Non-pigmented ciliary epithelial cell (primary cell): ENCODE measurements at places on chromosomes 13 and 19.
A peak's percentile ranks its signal among the peaks of the same experiment; 100 is the strongest.

GRCh38 chr13:92836171-92836570 lies 390.4 kb upstream of the GPC6 start:
- no peak for DNase-seq

- no peak for DNase-seq
Observed at GRCh38 chr19:16153582-16154336, 10.3 kb downstream of the HSH2D start.

DNA sequence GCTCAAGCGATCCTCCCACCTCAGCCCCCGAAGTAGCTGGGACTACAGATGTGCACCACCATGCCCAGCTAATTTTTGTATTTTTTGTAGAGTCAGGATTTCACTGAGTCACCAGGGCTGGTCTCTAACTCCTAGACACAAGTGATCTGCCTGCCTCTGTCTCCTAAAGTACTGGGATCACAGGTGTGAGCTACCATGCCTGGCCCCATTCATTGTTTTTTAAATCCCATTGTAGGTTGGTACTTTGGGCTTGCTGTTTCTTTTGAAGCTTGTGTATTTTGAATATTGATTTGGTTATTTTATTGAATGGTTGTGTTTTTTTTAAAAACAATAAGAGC lies 26.7 kb downstream of the ZMYM2 start:
- DNase-seq = no peak

DNA sequence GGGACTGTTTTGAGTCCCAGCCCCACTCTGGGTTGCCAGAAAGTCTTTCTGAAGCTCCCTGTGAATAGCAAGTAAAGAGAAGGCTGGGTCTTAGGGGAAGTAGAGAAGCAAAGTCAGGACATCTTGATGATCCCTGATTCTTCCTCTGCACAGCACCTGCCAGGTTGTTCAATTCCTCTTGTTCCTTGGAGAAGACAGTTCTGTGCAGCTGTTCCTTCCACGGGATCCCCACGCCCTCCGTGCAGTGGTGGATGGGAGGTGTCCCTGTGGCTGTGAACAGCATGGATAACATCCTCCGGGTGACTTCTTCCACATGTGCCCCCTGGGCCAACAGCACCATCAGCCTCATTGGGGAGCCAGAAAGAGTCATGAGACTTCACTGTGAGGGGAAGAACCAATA lies 29.1 kb upstream of the IGLON5 start:
- DNase-seq = no peak

GRCh38 chr13:59478908-59479307 lies 684.8 kb downstream of the DIAPH3 start:
- no peak for DNase-seq

DNA sequence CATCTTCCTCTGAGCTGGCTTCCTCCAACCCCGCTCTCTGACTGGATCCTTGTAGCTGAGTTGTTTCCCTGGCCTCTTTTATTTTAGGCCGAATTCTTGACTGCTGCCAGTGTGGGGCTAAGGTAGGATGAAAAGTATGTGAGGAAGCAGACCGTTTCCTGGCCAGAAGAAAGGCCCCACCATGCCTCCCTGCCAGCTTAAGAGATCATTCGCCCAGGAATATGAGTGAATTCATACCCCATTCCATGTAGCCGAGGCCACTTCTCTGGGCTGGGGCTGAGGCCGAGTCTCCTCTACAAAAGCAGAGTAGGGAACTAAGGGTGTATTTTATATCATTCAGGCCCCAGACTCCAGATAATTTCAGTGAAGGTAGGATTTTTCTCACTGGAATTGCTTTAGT lies 32.3 kb downstream of the NFIX start:
- DNase-seq = no peak

DNA sequence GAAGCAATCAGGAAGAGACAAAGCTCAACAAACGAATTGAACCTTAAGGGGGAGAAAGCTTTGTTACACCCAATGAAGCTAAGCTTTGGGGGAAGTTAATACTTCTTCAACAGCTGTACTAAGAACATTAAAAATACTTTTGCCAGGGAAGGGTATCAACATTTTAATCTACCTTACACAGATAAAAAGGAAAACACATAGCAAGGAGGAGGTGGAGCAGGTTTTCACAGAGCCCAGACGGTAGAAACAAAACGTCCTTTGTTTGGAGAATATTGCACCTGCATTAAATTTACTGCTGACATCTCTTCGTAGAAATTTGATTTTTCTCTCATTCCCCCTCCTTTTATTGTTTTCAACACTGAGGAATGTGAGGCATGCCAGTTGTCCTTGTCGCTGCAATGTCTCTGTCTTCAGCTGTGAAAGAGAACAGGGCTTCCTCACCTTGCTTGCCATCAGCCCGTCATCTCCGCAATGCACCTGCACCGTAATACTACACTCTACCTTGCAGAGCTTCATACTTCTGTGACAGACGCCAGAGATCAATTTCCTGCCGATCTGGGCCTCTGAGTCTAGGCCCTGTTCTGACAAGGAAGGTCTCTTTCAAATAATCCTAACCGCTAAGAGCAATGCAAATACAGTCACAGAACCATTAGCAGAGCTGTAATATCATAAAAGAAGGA lies 270.8 kb downstream of the SPRY2 start:
- DNase-seq = no peak

GRCh38 chr13:112918266-112918665 lies 50.7 kb upstream of the MCF2L start:
- DNase-seq = no peak

GRCh38 chr13:99610702-99611289 lies 109.5 kb downstream of the TM9SF2 start:
- no peak for DNase-seq

GRCh38 chr19:15178629-15179308 lies 22.0 kb downstream of the NOTCH3 start:
- DNase-seq = no peak

GRCh38 chr13:100527644-100528043 lies 60.9 kb downstream of the GGACT start:
- DNase-seq = no peak

- no peak for DNase-seq
Observed at GRCh38 chr13:49436890-49437289, 7.0 kb downstream of the CAB39L start.

DNA sequence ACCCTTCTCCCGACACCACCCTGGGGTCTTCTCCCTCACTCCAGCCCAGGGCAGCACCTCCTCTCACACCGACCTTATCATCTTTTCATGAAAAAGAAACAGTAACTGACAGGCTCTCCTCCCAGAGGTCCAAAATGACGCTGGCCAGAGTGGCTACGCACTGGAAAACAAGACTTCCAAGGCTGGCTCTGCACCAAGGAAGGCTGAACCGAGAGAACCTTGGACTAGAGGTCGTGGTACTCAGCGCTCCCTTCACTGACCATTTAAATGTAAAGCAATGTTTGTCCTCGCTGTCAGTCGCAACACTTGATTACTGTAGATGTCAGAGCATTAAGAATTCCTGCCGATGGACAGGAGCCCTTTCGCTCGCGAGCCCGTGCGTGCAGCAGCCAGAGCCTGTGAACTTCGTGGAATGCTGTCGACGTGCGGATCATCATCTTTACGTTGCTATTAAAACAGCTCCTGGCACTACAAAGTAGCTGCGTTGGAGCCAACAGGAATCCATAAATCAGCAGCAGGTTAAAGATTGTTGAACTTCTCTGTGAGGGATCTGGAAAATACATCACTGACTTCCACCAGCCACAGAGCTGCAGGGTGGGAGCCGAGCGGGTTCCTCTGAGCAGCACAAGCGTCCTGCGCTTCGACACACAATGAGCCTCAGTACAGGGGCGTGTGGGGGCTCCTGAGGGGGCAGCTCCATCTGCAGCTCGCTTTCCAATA lies 125.5 kb upstream of the MCF2L start:
- DNase-seq = no peak

DNA sequence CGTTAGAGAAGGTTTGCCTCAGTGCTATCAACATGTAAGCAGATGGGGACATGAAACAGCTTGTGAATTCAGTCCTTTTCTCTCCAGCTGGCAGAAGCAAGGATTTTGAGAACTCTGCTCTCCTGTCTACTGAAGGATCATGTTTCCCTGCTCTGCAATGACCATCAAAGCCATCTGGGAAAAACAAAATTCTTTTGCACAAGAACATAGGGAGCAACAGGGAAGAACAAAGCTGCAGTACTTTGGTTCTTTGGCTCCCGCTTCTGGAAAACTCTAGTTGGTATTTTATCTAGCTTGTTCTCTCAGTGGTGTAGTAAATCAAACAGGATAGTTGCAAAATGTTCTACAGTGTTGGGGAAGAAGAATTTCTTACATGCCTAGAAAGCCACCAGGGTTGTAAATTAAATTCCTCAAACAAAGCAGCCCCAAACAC lies 270.4 kb downstream of the ENOX1 start:
- no peak for DNase-seq

GRCh38 chr13:23793711-23794110 lies 95.5 kb downstream of the MIPEP start:
- DNase-seq = no peak

DNA sequence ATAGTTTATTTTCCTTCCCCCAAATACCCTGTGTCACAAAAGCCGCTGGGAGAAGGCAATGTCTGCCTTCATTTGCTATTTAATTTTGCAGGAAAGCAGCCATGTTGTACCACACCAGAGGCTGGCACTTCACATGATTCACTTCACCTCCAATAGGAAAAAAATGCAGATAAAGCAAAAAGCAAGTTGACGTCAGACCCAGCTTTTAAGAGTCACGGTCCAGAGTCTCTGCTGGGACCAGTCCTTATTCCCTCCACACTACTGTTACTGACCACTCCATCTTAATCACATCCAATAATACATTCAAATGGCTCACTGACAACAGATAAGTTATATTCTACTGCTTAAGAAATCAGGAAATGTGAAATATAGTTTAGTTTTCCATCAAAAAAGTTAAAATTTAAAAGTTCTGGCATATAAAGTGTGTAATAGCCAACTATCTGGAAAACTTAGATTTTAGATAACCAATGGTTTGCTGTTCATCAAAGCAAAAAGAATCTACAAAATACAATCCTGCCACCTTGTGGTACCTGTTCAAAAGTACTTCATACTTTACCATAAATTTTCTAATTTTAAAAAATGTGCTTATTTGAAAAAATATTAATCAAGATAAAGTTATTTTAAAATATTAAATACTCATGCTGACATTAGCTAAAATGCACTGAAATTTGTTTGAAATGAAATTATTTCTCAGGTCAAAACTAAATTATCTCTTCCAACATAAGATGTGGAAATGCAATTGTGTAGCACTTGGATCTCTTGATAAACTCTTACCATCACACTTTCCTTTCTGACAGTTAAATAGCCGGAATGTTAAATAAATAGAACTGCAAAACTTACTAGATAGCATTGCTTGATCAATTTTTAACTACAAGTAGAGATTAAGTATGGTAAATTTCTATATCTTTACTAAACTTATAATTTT lies 97.3 kb downstream of the SERP2 start:
- no peak for DNase-seq

GRCh38 chr13:57946361-57946760 lies 314.8 kb downstream of the PCDH17 start:
- DNase-seq = no peak

- no peak for DNase-seq
Observed at GRCh38 chr13:114104655-114105520, 27.5 kb downstream of the RASA3 start.

- peak; percentile 61 for DNase-seq
Observed at GRCh38 chr13:80082396-80083080, 258.4 kb downstream of the SPRY2 start.

DNA sequence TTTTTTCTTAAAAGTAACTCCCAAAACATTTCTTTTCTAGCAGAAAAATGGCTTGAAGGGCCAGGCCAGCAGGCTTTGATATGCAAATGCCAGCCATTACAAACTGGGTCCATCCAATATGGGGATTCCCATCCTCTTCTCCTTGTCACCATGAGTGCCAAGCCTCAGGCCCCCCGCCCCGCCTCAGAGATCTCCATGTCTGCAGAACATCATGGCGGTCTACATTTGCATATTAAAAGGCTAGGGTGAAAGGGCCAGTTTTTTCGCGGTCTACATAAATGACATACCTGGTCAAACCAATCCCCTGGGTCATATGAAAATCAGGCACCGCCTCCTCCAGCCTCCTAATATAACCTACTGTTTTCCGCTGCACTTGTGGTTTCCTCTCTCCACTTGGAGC lies 1327.6 kb downstream of the UQCRFS1 start:
- no peak for DNase-seq

GRCh38 chr13:94959626-94960025 lies 247.3 kb upstream of the SOX21 start:
- DNase-seq = no peak
